ENCODE measurements at places on chromosomes 5 and 9. TPM values are rescaled to one million over a fixed set of nuclear protein-coding genes. Genes with fewer than 3 reads are reported as not detected.

Gene LRRC70
- 0.73 TPM for total RNA-seq

Gene ENTREP1
- not detected for total RNA-seq

Gene RGS7BP
- total RNA-seq: not detected

Gene APBB3
- total RNA-seq: 16.5 TPM

Gene OTP
- total RNA-seq: not detected

Gene C5orf58
- not detected for total RNA-seq

Gene CEL
- 2.0 TPM for total RNA-seq

Gene IFNE
- total RNA-seq: not detected

Gene CDH9
- not detected for total RNA-seq

Gene FGF1
- total RNA-seq: not detected

Gene CCNI2
- 42.7 TPM for total RNA-seq

DNA sequence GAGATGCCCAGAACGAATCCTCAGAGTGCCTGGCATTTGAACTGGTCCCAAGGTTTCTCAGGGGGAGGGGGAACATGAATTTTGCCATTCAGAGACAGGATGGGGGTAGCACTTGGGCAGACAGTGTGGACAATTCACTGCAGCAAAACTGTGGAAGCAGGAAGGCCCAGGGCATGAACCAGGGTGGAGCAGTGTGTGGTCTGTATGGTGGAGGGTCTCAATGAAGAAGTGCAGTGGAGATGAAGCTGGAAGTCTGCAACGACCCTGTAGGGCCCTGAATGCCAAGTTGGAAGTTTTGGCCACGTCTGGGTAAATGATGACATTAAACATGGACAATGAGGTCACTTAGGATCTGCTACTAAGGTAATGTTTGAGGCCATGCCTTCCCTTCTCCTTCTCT lies 273.9 kb downstream of the CDK5RAP2 start:
- DNase-seq: no peak

DNA sequence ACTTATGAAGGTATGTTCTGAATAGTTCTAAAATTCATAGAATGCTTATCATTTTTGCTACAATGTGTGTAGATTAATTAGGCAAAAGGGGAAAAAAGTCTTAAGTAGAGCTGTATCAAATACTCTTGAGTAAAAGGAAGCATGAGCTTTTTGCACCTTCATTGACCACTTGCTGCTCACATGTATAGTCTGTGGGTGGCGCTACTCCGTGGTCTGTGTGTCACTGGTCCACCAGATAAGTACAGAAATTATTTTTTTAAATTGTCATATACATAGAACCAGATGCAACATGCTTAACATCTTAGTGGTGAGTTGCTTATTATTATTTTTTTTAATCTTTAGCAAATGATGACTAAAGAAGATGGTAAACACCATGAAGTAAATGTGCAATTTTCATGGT lies 130.2 kb downstream of the MAN2A1 start:
- no peak for DNase-seq

GRCh38 chr9:4674783-4675182 lies 4.6 kb upstream of the CDC37L1 start:
- DNase-seq: no peak

DNA sequence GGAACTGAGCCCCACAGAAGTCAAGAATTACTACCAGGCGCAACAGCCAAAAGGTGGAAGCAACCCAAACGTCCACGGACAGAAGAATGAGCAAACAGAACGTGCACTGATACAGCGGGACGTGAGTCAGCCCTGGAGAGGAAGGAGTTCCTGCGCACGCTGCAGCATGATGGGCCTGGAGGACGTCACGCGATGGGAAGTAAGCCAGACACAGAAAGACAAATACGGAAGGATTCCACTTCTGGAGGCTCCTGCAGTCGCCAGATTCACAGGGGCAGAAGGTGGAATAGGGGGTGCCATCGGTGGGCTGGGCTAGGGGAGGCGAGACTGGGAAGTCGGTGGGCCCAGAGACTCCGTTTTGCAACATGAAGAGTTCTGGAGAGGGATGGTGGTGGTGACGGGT lies 80.3 kb upstream of the PHYKPL start:
- no peak for DNase-seq

DNA sequence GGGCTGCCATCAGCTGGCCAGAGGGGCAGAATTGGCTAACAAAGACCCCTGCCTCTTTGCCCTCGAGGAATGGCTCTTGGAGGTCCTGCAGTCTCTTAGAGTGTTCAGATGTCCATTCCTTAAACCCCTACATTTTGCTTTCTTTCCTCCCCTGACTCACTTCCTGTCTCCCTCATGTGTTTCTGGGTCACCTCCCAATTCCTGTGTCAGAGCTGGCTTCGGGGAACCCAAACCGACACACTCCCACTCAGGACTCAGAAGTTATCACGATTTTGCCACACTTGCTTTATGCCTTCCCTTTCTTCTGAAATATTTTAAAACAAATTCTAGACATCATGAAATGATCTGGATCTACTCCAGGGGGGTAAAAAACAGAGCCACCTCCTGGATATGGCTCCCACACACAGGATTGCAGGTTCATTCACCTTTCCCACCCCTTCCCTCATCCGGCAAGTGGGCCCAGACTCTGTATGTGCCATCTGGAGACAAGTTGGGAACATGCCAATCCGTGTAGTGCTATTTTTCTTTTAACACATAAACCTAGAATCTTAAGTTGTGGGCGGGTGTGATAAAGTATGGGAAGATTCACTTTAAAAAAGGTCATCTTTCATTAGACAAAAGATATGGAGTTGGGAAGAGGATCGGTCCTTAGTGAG lies 145.7 kb downstream of the NXNL2 start:
- no peak for DNase-seq

DNA sequence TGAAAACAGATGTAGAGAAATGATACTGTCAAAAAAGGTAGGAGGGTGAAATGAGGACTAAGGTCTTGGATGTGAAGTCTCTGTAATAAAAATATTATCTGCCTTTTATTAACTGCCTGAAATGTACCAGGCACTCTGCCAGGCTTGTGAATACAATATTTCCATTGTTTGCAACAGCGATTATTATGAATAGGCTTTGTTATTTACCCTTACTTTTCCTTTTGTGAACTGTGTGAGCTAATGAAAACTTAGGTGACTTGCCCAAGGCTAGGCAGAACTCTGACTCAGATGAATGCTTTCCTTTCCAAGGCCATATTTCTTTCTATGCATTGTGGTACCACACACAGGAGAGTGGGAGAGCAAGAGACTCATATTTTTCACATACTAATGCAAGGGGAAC lies 204.1 kb downstream of the CDH12 start:
- no peak for DNase-seq

GRCh38 chr9:75979362-75979761 lies 88.9 kb downstream of the PCSK5 start:
- DNase-seq: no peak

- peak; percentile 98 for DNase-seq
These were observed 41.2 kb downstream of the SLC22A5 start for GRCh38 chr5:132410451-132411303.

- no peak for DNase-seq
These were observed 4.9 kb downstream of the NADK2 start for GRCh38 chr5:36236801-36237200.

DNA sequence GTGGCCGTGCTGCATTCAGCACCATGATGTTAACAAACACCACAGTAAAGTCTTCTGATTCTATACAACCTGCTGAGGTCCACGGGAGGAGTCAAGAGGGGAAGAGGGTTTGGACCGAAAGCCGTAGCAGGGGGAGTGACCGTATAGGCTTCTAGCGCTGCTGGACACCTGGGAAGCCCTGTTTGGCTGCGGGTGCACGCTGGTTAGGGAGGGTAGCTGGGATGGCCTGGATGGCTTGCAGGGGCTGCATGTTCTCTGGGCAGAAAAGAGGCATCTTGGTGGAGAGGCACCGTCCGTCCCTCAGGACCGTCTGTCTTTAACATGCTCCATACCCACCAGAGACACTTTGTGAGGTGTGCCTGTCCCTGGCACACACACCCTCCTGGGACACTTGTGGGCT lies 251.0 kb upstream of the IRX1 start:
- DNase-seq: no peak

DNA sequence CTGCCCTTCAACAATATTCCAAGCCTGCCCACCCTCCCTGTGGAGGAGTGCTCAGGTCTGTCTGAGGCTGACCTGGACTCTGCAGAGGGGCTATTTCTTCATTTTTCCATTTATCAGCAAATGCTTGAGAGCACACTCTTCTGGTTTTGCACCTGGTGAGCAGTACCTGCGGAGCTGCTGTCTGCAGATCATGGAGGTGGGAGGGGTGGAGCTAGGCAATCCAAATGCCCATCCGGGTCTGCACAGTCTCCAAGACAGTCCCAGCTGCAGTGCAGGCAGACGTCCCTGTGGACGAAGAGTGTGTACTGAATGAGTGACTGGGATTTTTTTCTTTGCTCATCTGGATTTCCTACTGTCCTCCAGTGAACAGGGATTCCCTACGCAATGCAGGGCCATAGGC lies 239.8 kb downstream of the IRX2 start:
- DNase-seq: no peak

- no peak for DNase-seq
These were observed 229.5 kb downstream of the AP3B1 start for GRCh38 chr5:78064941-78065472.

GRCh38 chr9:86250123-86250522 lies 9.3 kb downstream of the C9orf153 start:
- DNase-seq: no peak

GRCh38 chr9:89358985-89359384 lies 40.7 kb downstream of the SECISBP2 start:
- DNase-seq: no peak

- no peak for DNase-seq
These were observed 33.3 kb upstream of the EPB41L4B start for GRCh38 chr9:109354190-109354589.

DNA sequence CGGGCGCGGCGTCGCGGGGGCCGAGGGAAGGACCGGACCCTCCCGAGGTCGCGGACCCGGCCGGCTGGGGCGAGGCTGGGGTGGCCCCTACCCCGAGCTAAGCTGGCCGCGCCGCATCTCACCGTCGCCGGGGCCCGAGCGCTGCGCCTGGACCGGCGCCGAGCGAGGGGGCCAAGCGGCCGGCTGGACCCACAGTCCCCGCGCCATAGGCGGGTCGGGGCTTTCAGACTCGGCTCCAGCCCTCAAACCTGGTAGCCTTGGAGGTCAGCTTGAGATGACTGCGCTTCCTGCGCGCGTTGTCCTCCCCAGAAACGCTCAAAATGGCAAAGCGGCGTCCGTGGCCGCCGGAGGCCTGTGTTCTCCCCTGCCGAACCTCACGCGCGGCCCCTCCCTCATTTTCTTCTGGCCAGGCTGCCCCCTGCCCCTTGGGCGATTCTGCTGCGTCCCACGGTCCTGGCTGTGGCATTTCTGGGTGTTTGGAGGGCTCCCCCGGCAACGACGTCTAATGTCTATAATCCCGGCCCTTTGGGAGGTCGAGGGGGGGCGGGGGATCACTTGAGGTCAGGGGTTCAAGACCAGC lies 8.7 kb upstream of the GRIN1 start:
- no peak for DNase-seq

DNA sequence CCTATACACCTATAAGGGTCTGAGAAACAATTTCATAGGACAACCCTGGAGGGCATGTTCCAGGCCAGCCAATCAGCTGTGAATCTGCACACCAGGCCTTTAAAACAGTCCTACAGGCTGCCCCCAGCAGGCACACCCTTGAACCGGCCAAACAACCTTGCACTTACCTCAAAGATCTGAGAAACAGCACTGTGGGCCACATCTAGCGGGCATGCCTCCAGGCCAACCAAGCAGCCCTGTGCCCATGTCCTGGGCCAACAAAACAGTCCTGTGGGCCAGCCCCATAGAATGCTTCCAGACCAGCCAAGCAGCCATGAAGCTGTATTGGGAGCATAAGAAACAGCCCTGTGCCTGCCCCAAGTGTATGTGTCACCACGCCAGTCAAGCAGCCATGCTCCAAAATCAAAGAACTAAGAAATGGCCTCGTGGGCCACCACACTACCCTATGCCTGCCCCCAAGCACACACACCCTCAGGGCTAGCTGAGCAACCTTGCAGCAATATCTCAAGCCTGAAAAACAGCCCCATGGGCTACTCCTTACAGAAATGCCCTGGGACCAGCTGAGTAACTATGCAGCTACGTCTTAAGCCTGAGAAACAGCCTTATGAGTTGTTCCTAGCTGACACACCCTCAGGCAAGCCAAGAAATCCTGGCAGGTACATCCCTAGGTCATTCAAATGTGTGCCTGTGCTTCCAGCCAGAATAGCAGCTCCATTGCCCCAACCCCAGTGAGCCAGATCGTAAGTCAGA lies 2243.8 kb upstream of the C9orf72 start:
- DNase-seq: no peak

- DNase-seq: no peak
These were observed 979.6 kb downstream of the DTWD2 start for GRCh38 chr5:118008779-118009178.

DNA sequence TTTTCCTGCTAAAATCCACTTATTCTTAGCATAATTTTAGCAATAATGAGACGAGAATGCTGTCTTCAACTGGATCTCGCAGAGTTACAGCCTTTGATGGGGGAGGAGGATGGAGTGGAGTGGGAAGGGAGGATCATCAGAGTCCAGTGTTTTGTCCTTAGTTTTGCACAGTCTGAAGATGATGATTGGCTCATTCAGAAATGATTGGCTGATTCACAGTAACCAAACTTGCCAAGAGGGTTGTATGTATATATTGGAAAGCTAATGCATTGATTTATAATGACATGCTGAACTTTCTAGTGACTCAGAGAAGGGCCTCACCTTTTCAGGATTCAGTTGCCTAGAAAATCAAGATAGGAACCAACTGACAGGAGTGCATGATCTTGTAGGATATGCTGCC lies 448.0 kb downstream of the CCDC171 start:
- no peak for DNase-seq

DNA sequence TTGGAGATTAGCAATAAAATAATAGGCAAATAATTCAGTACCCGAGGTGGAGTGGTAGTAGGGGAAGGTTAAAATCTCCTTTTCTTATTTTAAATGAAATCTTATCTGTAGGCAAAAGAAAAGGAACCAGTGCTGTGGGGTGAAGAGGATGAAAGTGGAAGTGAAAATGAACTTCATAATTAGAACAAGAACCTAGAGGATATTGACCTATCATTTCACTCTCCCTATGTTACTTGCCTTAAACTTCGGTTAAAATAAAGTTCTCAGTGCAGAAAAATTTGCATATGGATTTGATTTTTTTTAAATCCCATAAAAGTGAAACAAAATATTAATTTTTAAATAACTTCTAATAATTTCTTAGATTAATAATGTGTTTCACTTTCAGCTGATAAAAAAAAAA lies 1094.9 kb upstream of the C9orf72 start:
- no peak for DNase-seq

GRCh38 chr5:36492984-36493654 lies 113.3 kb upstream of the SLC1A3 start:
- no peak for DNase-seq

DNA sequence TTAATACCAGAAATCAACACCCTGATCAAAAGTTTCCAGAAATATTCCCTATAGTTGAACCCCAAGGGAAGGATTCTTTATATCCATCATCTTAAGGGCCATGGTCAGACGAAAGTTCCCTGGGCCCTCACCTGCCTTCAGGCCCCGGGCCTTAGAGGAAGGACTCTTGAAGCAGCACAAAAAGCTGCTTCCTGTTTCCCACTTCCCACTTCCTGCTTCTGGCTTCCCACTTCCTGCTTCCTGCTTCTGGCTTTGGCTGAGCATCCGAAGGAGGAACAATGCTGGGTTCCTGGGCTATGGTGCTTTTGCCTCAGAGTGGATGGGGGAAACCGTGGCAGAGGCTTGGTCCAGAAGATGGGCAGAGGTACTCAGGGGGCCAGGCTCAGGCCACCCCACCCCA lies 25.8 kb upstream of the DAP start:
- DNase-seq: no peak
